ENCODE measurements at places on chromosomes 4 and X.

DNA sequence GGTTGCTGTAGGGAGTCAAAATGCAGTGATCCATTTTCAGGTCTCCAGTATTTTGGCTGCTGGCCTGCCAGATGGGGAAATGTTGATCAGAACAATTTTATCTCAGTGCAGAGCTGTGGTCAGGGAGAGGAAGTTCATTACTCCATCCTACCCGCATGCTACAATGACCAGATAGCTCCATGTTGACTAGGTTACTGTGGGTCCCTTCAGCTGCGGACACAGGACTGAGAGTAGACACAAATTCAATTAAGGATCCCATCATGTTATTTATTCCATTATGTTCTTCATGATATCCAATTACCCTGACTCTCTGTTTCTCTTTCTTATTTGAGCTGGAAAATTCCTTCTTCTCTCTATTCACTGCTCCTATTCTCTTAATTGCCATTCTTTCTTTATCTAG is 16.3 kb downstream of the SYNPO2 start:
- H3K4me3 ChIP-seq = no peak overlapping the region
- no peaks in the 10 kb centered on the region for H3K27me3 ChIP-seq
- H3K4me1 ChIP-seq = no peaks in the 10 kb centered on the region
- no peaks in the 10 kb centered on the region for H3K36me3 ChIP-seq
- DNase-seq = no peak

GRCh38 chr4:12734586-12734985 is 749.6 kb downstream of the RAB28 start:
- H3K4me1 ChIP-seq = no peaks in the 10 kb centered on the region
- no peak overlapping the region for H3K27ac ChIP-seq
- no peak overlapping the region for H3K4me3 ChIP-seq
- no peaks in the 10 kb centered on the region for H3K27me3 ChIP-seq
- no peaks in the 10 kb centered on the region for H3K36me3 ChIP-seq
- no peak for DNase-seq

- DNase-seq = no peak
- no peaks in the 10 kb centered on the region for H3K36me3 ChIP-seq
- no peak overlapping the region for H3K27ac ChIP-seq
- no peak overlapping the region for H3K4me3 ChIP-seq
Measured at GRCh38 chr4:102163404-102164140, 181.7 kb downstream of the SLC39A8 start.

DNA sequence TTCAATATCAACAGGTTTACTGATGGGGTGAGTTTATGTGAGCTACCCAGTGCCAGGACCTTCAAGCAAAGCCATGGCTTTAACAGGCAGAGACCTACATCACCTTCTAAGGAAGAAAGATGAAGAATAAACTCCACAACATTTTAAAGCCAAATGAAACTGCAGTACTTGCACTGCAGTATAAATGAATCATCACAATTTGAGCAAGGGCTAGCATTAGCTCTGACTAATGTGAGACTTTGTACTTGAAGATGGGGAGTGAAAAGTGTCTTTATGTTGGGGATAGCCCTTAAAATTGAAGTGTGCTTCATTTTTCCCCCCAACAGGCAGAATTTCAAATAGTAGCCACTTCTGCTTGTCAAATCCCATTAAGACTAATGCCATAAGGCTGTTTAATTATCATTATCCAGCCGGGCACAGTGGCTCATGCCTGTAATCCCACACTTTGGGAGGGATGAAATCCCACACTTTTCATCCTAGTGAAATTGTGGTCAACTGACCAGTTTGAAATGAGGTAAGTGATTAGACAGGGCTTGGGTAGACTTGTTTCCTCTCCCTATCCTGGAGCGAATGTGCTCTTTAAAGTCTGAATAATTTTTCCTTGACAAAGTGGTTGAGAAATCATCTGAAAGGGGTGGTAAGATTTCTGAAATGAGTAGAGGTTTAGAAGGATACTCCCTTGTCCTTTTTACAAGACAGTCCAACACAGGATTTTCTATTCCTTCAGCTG is 27.2 kb upstream of the GPR34 start:
- H3K27me3 ChIP-seq = no peaks in the 10 kb centered on the region
- peak; percentile 20 for DNase-seq
- no peak overlapping the region for H3K4me3 ChIP-seq
- H3K36me3 ChIP-seq = no peaks in the 10 kb centered on the region

DNA sequence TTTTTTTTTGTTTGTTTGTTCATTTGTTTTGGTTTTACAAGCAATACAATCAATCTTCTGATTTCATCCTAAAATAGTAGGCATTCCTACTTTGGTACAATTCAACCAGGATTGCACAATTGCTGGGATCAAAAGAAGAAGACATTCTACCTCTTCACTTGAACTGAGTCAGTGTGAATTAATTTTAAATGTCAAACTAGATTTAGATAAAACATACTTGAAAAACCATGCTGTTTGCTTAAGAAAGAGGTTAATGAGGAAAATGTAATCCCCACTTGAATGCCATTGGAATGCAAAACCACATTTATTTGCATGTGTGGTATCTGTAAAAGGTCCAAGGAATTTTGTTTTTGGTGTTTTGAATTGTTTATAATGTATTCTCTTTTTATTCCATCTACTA is 40.5 kb downstream of the HAND2 start:
- no peaks in the 10 kb centered on the region for H3K36me3 ChIP-seq
- no peaks in the 10 kb centered on the region for H3K27me3 ChIP-seq
- H3K4me3 ChIP-seq = no peak overlapping the region
- DNase-seq = no peak

- peak overlapping the region; percentile 91 for H3K27ac ChIP-seq
- peak; percentile 72 for DNase-seq
- no peaks in the 10 kb centered on the region for H3K36me3 ChIP-seq
- peaks cover 11% of the 10 kb centered on the region for H3K4me1 ChIP-seq
- peak overlapping the region; percentile 90 for H3K4me3 ChIP-seq
Measured at GRCh38 chrX:123859409-123859845, 426 bp upstream of the XIAP start.

GRCh38 chr4:48898733-48899431 is 7.7 kb downstream of the OCIAD2 start:
- H3K4me1 ChIP-seq = 0 out of 2 replicates have a peak, but pooled peaks cover 8% of the 10 kb centered on the region
- no peak for DNase-seq
- H3K36me3 ChIP-seq = peaks cover 23% of the 10 kb centered on the region
- no peak overlapping the region for H3K27ac ChIP-seq
- H3K4me3 ChIP-seq = no peak overlapping the region

DNA sequence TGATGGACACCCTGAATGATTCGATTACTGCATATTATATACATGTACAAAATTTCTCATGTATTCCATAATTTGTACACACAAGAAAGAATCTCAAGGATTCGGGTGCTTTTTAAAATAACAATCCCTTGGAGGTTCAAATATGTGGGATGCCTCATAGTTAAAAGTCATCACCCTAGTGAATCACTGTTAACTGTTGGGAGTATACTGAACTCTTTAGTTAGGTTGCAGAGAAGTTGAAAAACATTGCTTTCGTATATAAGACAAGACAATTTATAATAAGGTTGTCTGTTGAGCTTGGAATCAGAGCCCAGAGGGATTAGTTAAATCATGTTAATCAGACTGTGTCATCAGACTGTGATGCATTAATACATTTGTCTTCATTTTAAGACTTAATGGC is 15.6 kb downstream of the DCK start:
- H3K4me3 ChIP-seq = no peak overlapping the region
- 0 out of 2 replicates have a peak, but pooled peaks cover 5% of the 10 kb centered on the region for H3K4me1 ChIP-seq
- H3K36me3 ChIP-seq = no peaks in the 10 kb centered on the region
- no peaks in the 10 kb centered on the region for H3K27me3 ChIP-seq
- no peak for DNase-seq

GRCh38 chr4:62320612-62321011 is 1120.5 kb downstream of the ADGRL3 start:
- no peaks in the 10 kb centered on the region for H3K36me3 ChIP-seq
- no peak overlapping the region for H3K27ac ChIP-seq
- no peaks in the 10 kb centered on the region for H3K4me1 ChIP-seq
- DNase-seq = no peak
- H3K27me3 ChIP-seq = no peaks in the 10 kb centered on the region
- H3K4me3 ChIP-seq = no peak overlapping the region

GRCh38 chrX:95754411-95754810 is 930.2 kb upstream of the DIAPH2 start:
- H3K36me3 ChIP-seq = no peaks in the 10 kb centered on the region
- H3K27me3 ChIP-seq = no peaks in the 10 kb centered on the region
- no peaks in the 10 kb centered on the region for H3K4me1 ChIP-seq

GRCh38 chr4:163107754-163108153 is 58.9 kb downstream of the NAF1 start:
- no peaks in the 10 kb centered on the region for H3K4me1 ChIP-seq
- no peaks in the 10 kb centered on the region for H3K27me3 ChIP-seq
- peak; percentile 30 for DNase-seq
- H3K36me3 ChIP-seq = no peaks in the 10 kb centered on the region

DNA sequence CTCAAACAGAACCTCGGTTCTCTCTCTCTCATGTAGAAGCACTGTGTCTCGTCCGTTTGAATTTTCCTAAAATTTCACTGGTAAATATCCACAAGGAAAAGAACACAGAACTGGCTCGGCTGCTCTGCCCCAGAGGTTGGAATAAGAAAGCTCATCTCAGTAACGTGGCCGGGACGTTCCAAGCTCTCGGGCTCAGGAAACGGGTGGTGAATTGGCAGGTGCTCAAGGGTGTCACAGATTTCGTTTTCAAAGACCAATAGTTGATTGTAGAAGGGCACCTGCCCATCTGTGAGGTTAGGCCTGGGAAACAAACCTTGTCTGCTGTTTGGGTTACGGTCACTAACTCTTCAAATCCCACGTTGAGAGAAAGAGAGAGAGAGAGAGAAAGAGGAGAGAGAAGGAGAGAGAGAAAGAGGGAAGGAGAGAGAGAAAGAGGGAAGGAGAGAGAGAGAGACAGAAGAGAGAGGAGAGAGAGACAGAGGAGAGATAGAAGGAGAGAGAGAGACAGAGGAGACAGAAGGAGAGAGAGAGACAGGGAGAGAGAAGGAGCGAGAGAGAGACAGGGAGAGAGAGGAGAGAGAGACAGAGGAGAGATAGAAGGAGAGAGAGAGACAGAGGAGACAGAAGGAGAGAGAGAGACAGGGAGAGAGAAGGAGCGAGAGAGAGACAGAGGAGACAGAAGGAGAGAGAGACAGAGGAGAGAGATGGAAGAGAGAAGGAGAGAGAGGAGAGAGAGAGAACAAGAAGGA is 106.6 kb downstream of the CRLF2 start:
- DNase-seq = no peak
- H3K27me3 ChIP-seq = no peaks in the 10 kb centered on the region
- no peaks in the 10 kb centered on the region for H3K36me3 ChIP-seq
- H3K4me1 ChIP-seq = no peaks in the 10 kb centered on the region
- H3K27ac ChIP-seq = no peak overlapping the region

GRCh38 chr4:122285285-122285684 is 93.5 kb upstream of the ADAD1 start:
- peaks cover 7% of the 10 kb centered on the region for H3K4me1 ChIP-seq
- H3K4me3 ChIP-seq = no peak overlapping the region
- H3K27me3 ChIP-seq = no peaks in the 10 kb centered on the region
- H3K27ac ChIP-seq = no peak overlapping the region
- peak; percentile 16 for DNase-seq

DNA sequence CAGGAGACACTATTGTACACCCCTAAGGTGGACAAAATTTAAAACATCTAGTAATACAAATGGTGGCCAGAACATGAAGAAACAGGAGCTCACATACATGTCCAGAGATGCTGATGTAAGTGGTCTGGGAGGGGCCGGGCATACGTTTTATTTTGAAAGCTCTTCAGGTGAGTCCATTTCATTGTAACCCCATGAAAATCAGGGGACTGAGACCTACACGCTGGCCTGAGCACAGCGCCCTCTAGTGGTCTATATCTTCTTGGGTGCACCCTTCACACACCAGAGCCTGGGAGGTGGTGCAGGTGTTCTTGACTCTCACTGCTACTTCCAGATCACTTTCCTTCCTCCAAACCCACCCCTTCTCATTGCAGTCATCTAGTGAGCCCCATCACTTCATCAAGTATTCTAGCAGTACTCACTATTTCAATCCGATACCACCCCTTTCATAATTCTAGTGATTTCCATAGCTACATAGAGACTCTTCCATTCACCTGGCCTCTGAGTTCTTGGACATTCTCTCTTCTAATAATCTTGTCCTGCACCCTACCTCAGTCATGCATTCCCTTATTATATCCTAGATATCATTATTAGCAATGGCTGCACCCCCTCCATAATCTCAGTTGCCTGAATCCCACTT is 4.3 kb upstream of the TLR6 start:
- H3K27me3 ChIP-seq = no peaks in the 10 kb centered on the region
- H3K27ac ChIP-seq = no peak overlapping the region
- peak; percentile 61 for DNase-seq

GRCh38 chr4:107452717-107453630 is 267.1 kb downstream of the PAPSS1 start:
- H3K36me3 ChIP-seq = no peaks in the 10 kb centered on the region
- no peak overlapping the region for H3K27ac ChIP-seq
- peaks cover 16% of the 10 kb centered on the region for H3K27me3 ChIP-seq
- no peak overlapping the region for H3K4me3 ChIP-seq

- H3K36me3 ChIP-seq = no peaks in the 10 kb centered on the region
- H3K4me1 ChIP-seq = peaks cover 26% of the 10 kb centered on the region
- H3K4me3 ChIP-seq = no peak overlapping the region
Measured at GRCh38 chrX:119495734-119496726, 27.8 kb downstream of the SLC25A5 start.
